Esophagus muscularis mucosa (tissue), 4 donors: ENCODE measurements at places on chromosomes 11 and 22.

- no peak for DNase-seq
Measured at GRCh38 chr11:122882189-122882856, at the start of gene JHY. JHY (plus strand) TSS chr11:122882759; CDS start chr11:122885850, 3,091 bp downstream.

DNA sequence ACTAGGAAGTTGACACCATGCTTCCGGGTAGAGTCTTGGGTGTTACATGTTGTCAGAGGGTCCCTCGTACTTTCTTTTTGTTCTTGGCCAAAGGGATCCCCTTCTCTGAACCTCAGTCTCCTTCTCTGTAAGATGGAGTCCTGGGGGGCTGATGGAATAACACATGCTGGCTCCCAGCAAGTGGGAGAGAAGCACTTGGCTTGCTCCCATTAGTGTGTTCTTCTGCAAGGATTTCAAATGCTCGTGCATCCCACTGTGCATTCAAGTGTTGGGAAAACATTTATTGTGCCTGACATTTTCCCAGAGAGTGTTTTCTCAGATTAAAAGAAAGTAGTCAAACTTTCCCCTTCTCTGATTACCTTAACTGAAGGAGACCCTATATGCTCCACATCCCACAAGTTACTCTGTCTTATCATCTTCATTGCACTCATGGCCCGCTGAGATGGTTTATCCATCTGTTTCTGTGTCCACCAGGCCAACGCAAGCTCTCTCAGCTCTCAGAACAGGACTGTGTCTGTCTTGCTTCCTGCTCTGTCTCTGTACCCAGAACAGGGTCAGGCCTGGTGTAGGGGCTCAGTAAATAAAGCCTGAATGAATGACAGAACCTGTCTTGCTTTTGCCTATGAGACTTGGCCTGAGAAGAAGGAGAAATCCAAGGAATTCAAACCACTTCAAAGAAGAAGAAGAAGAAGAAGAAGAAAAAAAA, 16.0 kb upstream of the TIMP3 start:
- DNase-seq, result no peak

DNA sequence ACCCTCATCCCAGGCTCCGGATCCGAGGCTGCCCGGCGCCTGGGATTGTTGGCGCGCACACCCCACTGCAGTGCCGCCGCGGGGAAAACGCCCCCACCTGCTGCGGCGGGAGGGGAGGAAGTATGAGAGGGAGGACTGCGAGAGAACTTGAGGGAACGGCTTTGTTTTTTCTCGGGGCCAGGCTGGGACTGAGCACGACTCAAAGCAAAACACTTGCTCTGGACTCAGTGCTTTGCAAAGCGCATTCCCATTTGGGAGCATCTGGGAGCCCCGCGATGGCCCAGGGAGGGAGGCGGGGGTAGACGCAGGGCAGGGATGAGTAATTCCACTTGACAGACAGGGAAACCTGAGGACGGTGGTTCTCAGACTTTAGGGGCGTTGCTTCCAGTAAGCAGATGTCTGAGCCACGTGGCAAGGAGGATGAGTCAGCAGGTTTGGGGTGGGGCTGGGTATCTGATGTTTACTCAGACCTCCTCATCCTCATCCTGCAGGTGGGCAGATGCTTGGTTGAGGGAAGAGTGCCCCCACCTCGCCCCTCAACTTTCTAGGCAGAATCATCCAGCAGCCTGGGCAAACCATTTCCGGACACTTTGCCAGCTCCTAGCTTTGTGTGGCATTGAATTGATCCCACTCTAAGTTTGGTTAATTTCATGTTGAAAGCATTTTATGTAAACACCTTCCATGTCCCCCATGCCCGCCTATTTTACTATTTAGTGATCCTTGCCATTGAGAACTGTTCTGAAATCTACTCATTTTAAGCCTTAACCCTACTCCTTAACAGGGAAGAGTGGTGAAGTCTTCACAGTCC, 1.5 kb downstream of the MIAT start:
- DNase-seq, result no peak

DNA sequence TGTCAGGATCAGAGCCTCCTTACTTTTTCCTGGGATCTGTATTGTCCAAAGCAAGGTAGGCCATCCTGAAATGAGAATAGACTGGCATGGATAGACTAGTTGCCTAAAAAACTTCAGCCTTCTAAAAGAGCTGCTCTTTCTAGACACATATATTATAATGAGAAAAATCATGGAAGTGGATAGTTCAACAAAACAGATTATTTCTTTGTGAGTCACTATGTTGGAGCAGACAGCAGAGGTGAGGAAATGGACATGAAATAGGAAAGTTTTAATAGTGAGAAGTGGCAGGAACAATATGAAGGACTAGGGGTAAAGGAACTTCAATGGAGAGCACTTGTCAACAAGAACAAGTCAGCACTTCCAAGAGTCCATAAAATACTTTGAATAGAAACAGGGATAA, 101.9 kb upstream of the ANO3 start:
- DNase-seq, result no peak

- DNase-seq, result no peak
Measured at GRCh38 chr11:66595245-66595904, 2.4 kb downstream of the CCS start.

GRCh38 chr22:28589102-28589750, 90.4 kb downstream of the TTC28 start:
- no peak for DNase-seq

- no peak for DNase-seq
Measured at GRCh38 chr11:7383406-7383805, 101.9 kb upstream of the OLFML1 start.

DNA sequence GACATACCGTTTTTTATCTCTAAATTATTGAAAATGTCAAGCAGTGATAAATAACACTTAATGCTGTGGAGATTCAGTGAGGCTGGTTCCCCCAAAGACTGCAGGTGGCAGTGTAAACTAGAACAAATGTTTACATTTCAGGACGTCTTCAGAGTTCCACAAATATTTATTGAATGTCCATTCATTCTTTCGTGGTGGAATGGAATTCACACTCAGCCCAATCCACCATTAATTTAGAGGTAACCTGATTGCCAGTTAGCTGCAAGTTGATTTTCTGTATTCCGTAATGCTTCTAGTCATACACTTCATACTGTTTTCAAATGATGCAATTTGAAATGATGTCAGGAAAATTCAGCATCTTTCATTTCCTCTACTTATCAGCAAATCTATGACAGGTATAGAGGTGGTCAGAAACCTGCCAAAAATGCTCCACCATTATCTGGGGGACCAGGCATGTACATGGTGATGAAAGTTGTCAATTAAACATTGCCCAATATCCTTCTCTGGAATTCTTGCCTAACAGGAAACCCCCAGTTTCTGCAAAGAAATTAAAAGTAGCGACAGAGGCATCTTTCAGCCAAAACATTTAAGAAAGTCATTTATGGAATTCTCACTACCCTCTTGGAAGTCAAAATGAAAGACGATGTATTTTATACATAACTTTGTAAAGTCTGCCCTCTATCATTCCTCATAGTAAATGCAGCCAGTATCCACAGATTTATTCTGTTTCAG, 94.3 kb upstream of the BMAL1 start:
- no peak for DNase-seq

- no peak for DNase-seq
Measured at GRCh38 chr22:29855611-29856181, 17.6 kb upstream of the ASCC2 start.

- DNase-seq, result no peak
Measured at GRCh38 chr11:68036717-68037239, 2.0 kb upstream of the TCIRG1 start.

- peak; percentile 34 for DNase-seq
Measured at GRCh38 chr11:74297484-74297883, 14.0 kb downstream of the P4HA3 start.

GRCh38 chr11:45133878-45134277, 12.6 kb upstream of the PRDM11 start:
- peak; percentile 34 for DNase-seq

GRCh38 chr11:92329137-92329536, 104.5 kb downstream of the FAT3 start:
- DNase-seq, result no peak

GRCh38 chr11:45870706-45871105, 14.7 kb upstream of the MAPK8IP1 start:
- DNase-seq, result no peak

- DNase-seq, result no peak
Measured at GRCh38 chr11:61069427-61069826, 32.9 kb upstream of the CD5 start.

DNA sequence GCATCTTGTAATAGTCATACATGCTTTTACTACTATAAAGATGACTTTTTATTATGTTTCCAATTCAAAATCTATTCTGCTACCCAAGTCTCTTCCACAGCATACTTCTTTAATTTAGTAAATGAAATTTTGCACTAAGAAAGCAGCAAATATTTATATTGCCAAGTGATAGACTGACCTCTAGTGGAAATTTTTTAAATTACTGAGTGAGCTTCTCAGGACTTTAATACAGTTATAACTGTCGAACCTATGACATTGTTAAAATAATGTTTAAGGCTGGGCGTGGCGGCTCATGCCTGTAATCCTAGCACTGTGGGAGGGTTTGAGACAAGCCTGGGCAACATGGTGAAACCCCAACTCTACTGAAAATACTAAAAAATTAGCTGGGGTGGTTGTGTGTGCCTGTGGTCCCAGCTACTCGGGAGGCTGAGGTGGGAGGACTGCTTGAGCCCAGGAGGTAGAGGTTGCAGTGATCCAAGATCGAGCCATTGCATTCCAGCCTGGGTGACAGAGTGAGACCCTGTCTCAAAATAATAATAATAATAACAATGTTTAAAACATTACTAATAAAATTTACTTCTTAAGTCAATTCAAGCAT, 27.3 kb downstream of the STK33 start:
- DNase-seq, result no peak

DNA sequence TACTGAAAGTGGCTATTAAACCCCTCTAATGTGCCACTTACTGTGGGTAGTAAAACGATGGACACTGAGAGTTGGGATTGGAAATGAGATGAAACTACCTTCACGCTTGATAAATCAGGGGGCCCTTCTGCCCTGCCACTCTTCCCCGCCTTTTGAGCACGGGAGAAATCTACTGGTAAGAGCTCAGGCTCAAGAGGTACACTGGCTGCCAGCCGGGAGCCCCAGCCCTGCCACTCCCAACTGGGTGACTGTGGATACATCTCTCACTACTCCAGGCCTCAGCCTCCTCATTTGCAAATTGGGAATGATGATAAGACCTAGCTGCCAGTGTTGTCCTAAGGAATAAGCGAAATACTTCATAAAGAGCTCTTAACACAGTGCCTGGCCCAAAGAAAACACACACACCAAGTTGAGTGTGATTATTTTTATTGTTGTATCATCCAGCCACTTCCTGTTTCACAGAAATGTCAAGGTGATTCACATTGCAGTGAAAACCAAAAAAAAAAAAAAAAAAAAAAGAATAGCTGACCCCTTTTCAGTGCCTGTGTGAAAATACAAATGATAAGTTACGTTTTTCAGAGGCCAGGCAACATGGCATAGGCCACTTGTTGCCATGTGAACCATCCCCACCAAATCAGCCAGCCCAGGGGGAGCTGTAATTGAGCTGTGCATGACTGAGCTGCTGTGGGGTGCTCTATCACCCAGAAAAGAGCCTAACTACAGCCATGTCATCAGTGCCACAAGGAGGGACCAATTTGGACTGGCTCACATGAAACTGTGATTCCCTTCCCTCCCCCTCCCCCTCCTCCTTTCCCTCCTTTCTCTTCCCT, 4.4 kb upstream of the ZNRD2 start:
- DNase-seq, result no peak

DNA sequence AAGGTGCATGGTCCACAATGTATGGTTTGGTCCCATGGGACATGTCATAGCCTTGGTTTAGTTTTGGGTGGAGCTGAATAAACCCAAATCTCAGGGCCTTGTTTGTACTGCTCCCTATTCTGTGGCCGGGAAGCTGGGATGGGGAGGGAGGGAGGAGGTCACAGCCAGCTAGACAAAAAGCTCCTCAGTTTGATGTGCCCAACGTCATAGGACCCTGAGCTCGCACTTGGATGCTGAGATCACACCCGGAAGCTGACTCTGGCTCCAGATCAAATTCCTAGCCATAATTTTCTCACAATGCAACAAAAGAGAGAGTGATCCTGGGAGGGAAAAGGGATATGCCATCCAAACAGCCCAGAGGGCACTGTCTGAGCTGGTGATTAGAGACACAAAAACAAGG, 1.5 kb downstream of the HSPB2 start:
- DNase-seq, result no peak

- DNase-seq, result no peak
Measured at GRCh38 chr11:64441127-64441526, 82.2 kb downstream of the RPS6KA4 start.

DNA sequence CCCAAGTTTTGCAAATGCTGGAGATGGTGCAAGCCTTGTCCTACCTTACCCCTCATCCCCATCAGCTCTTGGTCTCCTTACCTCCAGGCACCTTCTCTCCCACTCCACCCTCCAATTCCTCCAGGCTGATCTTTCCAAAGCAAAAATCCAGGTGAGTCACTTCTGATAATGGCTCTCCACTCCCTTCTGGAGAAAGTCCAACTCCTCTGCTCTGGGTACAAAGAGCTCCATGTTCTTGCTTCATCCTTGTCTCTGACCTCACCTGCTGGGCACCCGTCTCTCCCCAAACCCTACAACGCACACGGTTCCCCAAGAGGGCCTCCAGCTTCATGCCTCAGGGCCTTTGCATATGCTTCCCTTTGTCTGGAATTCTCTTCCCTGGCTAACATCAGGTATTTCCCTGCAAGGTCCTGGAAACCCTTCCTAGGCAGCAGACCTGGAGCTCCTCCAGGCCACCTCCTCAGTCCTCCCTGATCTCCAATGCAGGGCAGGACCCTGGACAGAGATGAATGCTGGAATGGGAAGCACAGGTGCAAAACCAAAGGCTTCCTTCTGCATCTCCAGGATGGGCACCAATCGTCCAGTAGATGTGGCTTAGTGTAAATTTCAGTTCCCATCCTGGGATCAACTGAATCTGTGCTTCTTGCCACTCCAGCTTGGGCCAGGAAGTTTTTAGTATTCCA, 22.7 kb downstream of the IFT27 start:
- DNase-seq, result no peak

DNA sequence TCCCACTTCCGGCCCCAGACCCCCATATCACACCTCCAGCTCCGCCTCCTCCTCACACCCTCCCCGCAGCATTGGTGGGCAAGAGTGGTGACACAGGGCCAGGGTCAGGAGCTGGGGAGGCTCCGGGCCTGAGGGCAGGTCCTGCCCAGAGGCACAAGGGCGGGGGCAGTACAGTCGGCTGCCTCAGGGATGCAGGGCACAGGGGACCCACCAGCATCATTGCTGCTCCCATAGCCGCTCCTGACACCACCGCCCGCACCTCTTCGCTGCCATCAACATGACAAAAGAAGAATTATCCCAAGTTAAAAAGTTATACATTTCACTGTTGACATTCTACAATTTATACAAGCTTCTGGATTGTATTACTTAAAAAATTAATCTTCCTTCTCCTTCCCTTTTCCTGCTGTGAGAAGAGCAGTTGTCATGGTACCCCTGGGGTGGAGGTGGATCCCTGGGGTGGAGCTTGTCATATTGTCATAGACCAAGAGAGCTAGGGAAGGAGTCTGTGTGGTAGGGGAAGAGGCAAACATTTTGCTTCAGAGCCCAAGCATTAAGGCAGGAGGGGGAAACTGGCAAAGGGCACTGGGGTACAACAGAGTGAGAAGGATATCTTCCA, 4.1 kb downstream of the SBF2 start:
- no peak for DNase-seq

- DNase-seq, result no peak
Measured at GRCh38 chr11:118881228-118881627, 2.5 kb upstream of the CXCR5 start.
